ENCODE measurements at places on chromosomes 1 and 21.

- DNase-seq: peak; percentile 37
These were observed 28.0 kb upstream of the FASLG start for GRCh38 chr1:172630868-172631267.

DNA sequence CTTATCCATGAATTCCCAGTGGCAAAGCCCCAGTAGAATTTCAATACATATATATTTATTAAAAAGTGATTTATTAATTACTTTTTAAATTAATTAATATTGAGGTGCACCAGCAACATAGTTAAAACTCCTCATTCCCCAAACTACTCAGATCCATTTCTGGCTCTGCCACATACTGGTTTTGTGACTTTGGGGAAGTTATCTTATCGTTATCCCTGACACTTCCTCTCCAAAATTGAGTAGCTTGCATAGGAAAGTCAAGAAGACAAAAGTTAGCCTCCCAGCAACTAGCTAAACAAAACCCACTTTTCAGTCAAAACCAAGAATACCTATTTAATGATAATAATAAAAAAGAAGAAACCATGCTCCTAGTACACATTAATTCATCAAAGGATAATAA lies 35.9 kb downstream of the TCP10L start:
- DNase-seq: no peak

GRCh38 chr21:32094804-32095203 lies 184.0 kb downstream of the MIS18A start:
- peak; percentile 38 for DNase-seq

GRCh38 chr1:19533626-19534025 lies 48.3 kb upstream of the CAPZB start:
- no peak for DNase-seq

DNA sequence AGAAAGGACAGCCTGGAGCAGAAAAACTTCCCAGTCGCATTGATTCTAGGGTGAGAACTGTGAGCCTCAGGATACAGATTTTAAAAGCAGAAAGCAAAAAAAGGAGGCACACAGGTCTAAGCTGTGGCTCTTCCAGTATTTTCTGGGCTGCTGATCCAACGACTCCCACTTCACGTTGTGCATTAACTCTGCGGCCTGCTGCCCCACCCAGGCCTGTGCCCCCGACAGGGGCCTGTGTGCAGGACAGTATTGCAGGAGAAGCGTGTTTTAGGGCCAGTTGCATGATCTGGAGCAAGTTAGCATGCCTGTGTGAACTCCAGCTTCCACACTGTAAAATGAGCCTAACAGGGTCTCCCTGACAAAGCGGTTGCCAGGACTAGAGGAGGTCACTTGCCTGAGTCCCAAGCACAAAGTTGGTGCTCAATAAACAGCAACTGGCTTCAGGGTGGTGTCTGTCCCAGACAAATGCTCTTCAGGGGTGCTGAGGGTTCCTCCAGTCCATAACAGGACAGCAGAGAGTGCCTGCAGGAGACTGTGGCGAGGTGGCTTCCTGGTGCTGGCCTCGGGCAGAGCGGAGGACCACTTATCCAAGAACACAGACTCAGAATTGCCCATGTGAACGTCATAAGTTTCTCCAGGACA lies 66.8 kb upstream of the RAB4A start:
- no peak for DNase-seq

GRCh38 chr1:93526431-93526830 lies 78.5 kb downstream of the FNBP1L start:
- DNase-seq: no peak

GRCh38 chr1:59731591-59731990 lies 83.2 kb upstream of the HOOK1 start:
- peak; percentile 32 for DNase-seq

- DNase-seq: peak; percentile 82
These were observed 92.9 kb downstream of the PIGK start for GRCh38 chr1:77126307-77126706.

- no peak for DNase-seq
These were observed 737.8 kb upstream of the CXADR start for GRCh38 chr21:16775076-16775475.

DNA sequence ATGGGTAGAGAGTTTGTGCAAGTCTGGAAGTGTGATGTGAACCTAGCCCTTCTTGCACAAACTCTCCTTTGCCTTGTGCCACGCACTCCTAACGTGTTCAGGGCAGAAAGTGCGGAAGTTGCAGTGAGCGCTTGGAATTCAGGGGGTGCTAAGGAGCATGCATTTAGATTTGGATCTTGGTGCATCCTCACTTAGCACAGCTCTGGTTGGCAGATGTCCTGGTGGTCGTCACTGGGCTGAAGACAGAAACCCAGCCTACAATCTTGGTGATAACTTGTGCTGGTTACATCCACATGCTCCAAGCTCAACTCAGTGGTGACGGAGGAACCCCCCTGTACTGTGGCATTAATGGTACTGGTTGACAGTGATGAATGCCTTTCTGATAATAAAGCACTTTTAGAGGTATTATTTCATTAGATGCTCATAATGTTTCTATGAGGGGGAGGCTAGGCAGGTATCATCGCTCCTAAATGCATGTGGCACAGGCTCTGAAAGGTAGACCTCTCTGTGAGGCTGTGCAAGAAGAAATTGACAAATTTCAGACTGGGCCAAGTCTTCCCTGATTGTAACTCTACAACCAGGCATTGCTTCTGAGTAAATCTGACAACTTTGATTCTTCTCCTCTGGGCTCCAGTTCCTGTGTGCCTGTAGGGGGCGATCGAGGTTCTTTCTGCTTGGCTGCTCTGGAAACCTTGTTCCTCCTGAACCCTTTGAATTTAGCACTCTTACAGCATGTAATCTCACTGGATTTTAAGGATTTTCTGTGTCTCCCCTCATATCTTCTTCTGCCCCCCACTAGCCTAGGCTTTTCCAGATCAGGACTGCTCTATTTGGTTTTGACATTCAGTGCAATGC lies 40.6 kb downstream of the MAPKAPK2 start:
- DNase-seq: peak; percentile 70

DNA sequence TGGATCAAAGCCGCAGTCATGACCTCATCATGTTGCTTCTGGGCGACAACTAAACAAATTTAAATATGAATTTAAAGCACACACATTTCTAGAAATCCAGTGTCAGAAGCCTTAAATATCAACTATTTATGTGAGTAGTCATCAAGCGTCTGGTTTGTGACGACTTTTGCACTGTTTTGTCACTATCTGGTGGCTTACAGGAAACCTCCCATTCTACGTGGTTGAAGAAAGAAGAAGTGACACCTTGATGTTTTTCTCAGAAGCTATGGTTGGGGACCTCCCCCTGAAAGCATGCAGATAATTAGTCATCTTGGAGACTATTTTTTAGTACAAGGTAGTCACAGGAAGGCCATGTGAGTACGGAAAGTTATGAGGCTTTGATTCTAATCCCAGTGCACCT lies 58.5 kb downstream of the TENT5C start:
- DNase-seq: no peak

GRCh38 chr1:20158358-20159070 lies 19.4 kb downstream of the PLA2G2F start:
- no peak for DNase-seq

DNA sequence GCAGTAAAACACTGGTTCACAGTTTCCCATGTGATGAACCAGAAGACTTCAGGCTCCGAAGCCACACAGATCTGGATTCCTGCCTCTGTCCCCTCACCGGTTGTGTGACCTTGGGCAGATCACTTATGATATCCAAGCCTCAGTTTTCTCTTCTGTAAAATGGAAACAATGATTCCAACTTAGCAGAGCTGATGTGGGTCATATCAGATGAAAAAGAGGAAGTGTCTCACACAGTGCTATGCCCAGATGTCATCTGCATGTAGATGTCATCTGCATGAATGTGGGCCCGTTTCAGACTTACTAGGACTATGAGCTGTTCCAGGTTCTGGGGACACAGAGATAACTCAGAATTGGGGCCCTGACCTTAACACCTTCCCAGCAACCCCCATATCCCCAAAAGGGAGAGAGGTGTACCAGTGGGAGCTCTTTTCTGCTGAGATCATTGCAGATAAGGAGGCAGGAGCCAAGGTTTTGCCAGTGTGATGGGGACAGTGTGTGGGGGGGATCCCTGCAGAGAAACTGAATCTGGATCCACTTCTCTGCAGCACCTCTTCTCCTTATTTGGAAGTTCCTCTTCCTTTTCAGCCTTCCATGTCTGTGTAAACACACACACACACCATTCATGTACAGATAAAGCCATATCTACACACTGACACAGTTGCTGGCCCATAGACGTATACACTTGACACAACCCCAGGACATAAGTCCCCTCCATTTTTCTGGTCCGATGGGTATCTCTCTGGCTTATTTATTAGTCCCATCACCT lies 5.0 kb upstream of the ADGRB2 start:
- no peak for DNase-seq

DNA sequence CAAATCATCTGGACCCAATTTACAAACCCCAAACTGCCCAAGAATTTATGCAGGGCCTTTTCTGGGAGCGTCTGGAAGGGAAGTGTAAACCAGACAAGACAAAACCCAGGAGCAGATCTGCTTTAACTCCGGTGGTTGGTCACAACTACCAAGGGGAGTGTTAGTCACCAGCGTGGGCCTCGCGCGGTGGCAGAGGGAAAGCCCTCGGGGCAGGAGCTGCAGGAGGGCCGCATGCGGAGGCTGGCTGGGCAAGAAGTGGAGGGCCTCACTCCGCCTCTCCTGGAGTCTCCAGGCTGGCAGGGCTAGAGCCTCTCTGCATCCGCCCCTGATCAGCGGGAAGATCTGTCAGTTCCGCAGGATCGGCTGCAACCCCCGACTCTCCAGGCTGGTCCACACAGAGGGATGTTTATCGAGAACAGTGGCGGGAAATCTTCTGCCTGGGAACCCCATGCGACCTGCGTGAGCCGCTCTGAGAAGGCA lies 2.0 kb downstream of the COL24A1 start:
- DNase-seq: peak; percentile 28

- no peak for DNase-seq
These were observed 356.8 kb downstream of the RRAGC start for GRCh38 chr1:38502758-38503157.

GRCh38 chr1:183711165-183711682 lies 58.1 kb upstream of the APOBEC4 start:
- DNase-seq: no peak

DNA sequence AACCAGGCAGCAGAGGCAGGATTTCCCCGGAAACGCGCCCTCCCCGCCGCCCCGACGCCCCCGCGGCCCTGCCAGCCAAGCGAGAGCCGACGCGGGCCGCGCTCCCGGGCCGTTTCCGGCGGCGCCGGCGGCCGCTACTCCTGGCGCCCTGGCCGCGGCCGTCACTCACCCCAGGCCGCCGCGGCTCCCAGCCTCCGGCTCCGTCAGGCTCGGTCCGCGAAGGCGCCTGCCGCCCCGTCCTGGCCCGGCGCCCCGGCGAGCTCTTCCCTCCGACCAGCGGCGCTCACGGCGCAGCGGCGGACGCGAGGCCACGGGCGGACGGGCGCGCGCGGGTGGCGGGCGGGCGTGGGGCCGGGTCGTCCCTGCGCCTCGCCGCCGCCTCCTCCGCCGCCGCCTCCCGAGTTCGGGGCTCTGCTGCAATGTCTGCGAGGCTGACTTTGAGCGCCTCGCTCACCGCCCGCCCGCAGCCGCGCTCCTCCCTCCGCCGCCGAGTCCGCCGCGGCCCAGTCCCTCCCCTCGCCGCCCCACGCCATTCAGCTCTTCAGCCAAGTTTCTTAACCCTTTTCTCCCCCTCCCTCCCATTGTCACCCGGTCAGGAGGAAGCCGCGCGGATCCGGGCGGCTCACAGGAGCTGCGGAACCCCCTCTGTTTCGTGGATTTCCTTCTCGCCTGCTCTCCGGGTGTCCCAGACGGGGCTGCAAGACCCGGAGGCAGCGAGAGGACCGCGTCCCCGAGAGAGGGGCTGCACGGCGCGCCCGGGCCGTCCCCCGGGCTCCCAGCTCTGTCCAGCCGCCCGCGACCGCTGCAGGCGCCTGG lies at the start of gene NRIP1:
Gene NRIP1, minus strand, starts transcription at position 425 of the 816 bp plus-strand sequence. CDS start 96,808 bp downstream, outside the sequence.
- peak; percentile 84 for DNase-seq

DNA sequence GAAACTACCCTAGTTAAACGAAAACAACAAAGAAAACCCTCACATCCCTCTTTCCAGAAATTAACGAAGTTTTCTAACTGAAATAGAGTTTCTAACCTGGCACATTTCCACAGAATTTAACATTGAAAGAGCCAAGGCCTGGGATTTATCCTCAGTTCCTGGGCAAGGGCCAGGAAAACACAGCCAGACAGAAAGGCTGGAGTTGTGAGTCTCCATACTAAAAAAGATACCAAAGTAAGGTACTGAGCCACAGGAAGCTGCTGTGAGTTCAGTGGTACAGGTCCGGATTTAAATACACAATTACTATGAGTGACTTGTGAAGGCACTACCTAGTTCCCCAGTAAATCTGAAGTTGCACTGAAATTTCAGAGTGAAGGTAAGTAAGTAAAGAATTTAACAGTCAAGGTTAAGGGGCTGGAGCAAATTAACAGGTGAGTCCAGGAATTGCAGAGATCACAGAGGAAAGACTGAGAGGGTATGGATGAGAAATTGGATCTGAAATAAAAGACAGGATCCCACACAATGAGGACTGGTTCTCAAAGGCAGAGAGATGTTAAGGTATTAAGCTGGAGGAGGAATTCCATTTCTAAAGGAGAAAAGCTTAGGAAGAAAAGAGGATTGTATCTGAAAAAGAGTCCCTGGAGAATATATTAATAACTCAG lies 905 bp downstream of the LIX1L start:
- DNase-seq: peak; percentile 67

- DNase-seq: peak; percentile 20
These were observed 220.9 kb downstream of the ATG4C start for GRCh38 chr1:63004868-63005267.

DNA sequence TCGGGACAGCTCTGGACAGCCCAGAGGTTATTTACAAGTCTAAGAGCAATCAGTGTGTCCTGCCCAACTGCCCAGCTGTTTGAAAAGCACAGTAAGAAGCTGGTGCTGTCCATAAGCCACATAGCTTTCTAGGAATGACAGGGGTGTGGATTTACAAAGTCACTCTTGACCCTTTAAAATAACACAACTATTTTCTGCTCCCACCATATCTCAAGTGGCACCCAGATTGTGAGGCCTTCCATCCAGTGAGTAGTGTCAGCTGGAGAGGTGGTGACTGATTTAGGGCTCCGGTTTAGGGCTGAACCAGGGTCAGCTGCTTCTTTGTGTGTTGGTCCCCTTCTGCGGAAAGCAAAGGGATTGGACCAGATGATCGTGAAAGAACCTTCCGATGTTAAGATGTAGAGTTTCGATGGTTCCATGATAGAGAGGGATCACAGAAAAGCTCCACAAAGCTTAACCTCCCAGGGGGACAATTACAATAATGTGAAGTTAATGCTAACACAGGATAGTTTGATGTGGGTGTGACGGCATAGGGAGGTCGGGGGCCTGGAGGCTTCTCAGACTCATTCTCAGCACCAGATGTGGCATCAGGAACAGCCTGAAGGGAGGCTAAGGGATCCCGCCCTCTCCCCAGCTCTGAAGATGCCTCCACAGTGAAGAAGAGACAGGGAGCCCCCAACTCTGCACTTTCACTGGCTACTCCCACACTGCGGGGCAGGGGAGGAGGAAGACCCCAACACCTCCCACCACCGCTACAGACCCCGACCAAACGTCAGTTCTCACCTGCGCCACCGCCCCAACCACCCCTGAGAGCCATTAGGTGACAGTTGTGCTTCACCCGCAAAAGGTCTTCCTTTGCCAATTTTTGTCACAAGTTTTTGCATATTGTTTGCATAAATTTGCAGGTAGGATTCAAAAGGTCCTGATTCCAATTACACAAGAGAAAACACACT lies 40.6 kb downstream of the LRRC3 start:
- DNase-seq: no peak
